CD4-positive, alpha-beta T cell treated with Interleukin-17A for 1 hour (primary cell): ENCODE measurements at places on chromosomes 6 and 20.

GRCh38 chr6:35895560-35895959 is 25.3 kb downstream of the SRPK1 start:
- no peak for DNase-seq

- DNase-seq, result no peak
These were observed 272.4 kb upstream of the MARCKS start for GRCh38 chr6:113584767-113585166.

- DNase-seq, result no peak
These were observed 12.0 kb downstream of the GCLC start for GRCh38 chr6:53532942-53533341.

DNA sequence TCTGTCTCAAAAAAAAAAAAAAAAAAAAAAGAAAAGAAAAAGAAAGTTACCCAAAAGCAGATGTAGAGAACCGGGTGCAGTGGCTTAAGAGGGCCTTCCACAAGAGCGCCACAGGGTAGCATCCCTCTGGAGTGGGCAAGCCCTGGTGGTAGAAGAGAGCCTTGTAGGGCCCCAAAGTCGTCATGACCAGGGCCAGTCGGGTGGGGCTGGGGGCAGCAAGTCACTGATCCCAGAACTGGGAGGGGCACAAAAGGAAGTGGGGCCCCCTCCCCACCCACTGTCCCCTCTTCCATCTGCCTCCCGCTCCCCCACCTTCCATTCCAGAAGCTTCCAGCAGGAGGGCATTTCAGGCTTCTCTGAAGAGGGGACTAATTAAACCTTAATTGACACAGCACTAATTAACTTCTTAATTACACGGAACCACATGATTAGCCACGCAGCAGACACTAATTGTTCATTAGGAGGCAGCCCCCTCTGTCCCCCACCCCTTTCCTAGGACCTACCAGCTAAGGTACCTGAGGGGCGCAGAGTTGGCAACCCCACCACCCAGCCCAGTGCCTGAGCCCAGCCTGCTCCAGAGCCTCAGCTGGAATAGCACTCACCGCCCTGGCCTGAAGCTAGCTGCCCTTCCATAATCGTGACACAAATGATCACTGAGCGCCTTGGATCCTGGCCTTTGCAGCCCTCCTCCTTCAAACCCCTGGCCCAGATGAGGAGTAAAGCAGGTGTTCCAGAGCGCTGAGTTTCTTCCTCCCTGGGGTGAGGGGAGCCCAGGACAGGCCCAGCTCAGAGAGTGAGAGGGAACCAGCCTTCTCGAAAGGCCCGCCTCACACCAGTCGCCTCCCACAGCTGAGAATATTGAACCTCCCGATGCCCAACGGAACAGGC is 34.8 kb downstream of the MDFI start:
- DNase-seq, result no peak

DNA sequence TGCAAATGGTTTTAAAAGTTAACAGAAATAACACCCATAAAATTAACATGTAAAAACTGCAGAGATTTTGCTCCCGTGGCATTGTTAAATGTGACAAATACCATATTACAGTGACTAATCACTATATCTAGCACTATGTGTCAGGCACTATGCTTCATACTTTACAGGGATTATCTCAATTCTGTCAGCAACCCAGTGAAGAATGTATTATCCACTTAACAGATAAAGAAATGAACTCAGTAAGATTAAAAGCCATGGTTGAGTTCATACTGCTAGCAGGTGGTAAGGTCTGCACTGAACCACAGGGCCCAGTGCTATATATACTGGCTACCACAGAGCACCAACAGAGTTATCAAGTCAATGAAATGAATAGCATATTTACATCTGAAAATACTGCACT is 65.4 kb downstream of the RWDD2A start:
- DNase-seq, result no peak

DNA sequence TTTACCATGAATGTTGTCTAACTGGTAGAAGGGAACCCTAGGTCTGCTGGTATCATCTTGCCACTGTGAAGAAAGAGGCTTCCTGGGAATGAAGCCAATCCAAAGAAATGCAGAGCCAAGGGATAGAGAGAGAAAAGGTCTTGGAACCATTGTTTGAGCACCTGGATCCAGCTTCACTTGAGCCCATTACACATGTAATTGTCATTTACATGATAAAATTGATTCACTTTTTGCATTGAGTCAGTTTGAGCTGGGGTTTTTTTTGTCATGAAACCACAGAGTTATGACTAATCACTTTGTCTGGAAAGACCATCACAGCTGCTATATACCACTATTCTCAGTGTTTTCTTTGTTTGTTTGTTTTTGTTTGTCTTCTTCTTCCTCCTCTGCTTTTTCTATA is 112.3 kb downstream of the CBLN4 start:
- DNase-seq, result no peak

DNA sequence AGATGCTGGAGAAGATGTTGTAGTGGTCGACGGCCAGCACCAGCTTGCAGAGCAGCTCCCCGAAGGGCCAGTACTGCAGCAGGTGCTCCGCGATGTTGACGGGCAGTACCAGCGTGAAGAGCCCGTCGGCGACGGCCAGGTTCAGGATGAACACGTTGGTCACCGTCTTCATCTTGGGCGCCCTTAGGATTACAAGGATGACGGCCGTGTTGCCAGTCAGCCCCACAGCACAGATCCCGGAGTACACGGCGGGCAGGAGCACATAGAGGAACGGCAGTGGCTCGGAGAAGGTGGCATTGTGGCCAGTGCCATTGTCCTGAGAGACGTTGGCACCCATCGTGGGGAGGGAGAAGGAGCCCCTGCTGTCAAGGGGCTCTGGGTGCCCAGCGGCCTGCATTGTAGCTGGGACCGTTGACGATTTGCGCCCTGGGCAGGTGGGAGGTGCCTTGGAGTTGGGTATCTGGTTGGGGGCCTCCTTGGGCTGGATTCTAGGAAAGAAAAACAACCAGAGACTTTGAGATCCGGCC is 867 bp downstream of the NPBWR2 start:
- DNase-seq, result no peak

DNA sequence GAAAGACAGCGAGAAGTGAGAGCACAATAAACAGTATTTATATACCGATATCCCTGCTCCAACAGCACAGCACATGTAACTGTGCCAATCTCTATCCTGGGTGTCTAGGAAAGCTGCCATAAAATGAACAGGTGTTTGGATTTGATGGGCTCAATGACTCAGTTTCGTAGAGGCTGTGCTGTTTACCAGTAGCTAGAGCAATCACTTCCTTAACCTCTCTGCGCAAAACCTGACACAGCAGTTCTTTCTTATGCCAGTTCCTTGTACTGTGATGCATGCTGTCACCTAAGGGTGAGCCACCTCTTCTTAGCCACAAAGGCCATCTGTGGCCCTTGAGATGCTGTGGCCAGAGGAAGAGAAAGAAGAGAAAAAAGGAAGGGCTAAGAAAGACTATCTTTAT is 59.3 kb downstream of the SHPRH start:
- no peak for DNase-seq

DNA sequence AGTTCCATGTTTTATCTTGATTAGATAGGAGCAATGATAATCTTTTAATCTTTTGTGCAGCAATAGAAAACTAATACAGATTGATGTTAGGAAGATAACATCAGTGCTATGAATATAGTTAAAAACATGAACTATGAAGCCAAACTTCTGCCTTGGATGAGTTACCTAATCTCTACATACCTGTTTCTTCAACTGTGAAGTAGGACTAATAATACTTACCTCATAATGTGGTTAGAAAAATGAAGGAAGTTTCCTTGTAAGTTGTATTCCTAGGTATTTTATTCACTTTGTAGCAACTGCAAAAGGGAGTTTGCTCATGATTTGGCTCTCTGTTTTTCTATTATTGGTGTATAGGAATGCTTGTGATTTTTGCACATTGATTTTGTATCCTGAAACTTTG is 111.9 kb downstream of the FRK start:
- no peak for DNase-seq

- DNase-seq, result no peak
These were observed 259.9 kb downstream of the SMOC2 start for GRCh38 chr6:168700880-168701279.

DNA sequence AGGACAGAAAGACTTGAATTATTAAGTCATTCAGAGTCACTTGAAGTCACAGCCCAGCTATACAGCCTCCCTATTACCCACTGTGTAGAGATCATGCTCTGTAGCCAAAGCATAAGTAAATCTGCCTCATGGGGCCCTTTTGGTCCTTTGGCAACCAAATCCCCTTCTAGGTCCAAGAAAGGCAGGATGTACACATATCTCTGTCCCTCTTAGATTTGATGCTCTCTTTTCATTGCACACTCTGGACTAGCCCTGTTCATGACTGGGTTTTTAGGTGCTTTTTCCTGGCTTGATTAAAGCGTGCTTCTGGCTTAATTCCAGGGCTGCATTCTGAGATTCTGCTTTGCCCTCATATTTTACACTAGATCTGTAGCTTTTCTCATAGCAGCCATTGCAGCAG is 296.8 kb downstream of the TENT5A start:
- no peak for DNase-seq

- no peak for DNase-seq
These were observed 7.2 kb downstream of the FAM120B start for GRCh38 chr6:170313716-170314295.

GRCh38 chr6:168132531-168133167 is 53.6 kb upstream of the FRMD1 start:
- DNase-seq, result no peak

DNA sequence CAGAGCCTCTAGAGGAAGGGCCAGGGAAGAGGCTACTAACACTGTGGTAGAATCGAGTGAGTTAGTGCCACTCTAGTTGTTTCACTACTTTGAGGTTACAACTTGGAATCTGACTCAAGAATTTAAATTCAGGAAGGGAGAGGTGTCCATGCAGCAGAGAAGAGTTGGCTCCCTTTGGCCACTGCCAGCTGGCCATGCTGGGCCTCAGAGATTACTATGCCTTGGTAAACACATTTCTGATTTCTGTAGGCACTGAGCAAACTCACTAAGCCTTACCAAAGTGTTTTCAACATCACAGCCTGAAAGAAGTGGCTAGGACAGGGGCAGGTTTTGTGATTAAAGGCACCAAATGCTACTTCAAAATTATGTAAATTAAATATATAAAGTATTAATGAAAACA is 61.9 kb downstream of the ZHX3 start:
- no peak for DNase-seq

DNA sequence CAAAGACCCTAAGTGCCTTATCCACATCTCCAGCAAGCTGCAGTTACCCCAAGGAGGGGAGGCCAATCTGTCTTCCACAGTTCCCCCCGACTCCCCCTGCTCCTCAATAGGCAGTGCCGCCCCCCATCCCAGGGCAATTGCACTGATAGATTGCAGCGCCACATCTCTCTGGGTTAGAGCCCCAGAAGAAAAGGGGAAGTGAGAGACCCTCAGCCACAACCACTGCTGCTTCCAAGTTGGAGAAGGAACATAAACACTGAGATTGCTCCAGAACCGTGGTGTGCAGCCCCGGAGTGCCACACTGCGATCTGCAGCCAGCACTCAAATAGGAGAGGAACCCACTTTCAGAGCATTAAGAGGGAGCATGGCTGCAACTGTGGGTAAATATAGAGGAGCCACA is 101.5 kb downstream of the RWDD2A start:
- no peak for DNase-seq

- peak; percentile 92 for DNase-seq
These were observed 53.9 kb upstream of the TAGAP start for GRCh38 chr6:159098636-159099106.

DNA sequence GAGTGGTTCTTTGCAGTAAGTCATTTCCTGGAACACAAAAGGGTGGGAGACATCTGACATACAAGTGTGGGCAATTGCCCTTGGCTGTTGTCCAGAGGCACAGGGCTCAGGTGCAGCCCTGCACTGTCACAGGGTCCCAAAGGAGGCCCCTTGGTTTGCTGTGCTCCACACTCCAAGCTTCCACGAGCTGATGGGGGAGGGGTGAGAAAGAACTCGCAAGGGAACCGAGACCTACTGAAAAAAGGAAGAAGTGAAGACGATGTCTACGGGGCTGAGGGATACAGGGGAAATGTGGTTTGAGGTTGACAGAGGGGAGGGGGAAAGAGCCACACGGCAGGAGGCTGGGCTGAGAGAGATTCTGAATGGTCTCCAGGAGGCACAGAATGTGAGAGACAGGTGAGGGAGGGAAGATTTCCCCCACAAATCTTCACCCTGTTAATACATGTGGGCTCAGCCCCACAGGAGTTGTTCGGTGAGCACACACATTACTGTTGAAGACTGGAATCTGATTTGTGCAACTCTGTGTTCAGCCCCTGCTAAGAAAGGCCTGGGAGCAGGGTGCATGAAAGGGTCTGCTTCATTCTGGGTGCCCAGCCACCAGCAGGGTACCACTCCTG is 123.4 kb downstream of the LY86 start:
- no peak for DNase-seq

- peak; percentile 24 for DNase-seq
These were observed 3.6 kb downstream of the SOX4 start for GRCh38 chr6:21596949-21597682.

- no peak for DNase-seq
These were observed 2.5 kb downstream of the SLC17A1 start for GRCh38 chr6:25829375-25829774.

DNA sequence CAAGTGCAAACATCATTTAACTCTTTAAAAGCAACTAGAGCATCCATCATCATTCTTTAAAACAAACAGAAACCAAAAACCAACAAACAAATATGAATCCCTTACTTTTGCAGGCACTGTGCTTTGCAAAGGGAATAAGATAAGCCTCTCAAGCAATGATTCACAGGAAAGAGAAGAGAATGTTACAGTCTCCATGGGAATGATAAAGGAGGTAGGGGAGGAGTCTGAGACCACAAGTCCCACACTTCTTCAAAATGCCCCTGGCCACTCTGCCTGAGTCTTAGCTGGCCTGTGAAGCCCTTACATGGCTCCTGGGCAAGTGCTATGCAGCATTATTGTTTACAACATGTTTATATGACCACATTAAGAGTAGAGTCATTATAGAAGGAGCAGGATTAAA is 257.7 kb upstream of the MARCKS start:
- DNase-seq, result no peak

DNA sequence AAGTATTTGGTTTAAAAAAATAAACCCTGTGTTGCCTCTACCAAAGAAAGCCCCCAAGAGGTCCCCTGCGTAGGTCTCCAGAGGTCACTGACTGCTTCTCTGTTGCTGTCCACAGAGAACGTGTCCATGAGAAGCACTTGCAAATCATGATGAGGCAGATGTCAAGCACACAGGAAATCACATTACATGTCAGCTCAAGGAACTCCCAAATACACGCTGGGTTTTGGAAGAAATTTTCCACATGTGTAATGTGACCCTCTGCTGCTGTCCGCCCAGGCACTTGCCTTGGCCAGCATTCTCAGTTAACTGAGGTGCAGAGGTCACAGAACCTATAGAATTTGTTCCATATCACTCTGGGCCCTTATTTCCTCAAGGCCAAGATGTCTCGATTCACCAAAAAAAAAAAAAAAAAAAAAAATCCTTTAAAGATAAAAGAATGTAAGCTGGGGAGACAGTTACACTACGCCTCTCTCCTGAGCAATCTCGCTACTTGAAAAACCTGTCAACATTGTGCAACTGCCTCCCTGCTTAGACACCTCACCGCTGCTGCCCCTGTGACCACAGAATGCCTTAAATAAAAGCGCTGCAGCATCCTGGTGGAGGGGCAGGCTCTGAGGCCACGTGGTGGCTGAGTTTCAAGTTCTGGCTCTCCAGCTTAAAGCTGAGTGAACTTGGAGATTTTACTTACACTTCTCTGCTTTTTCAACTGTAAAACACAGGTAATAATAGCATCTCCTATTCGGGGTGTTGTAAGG is 42.3 kb downstream of the SLC22A23 start:
- DNase-seq, result no peak
